ENCODE measurements at places on chromosomes 7 and 10.

DNA sequence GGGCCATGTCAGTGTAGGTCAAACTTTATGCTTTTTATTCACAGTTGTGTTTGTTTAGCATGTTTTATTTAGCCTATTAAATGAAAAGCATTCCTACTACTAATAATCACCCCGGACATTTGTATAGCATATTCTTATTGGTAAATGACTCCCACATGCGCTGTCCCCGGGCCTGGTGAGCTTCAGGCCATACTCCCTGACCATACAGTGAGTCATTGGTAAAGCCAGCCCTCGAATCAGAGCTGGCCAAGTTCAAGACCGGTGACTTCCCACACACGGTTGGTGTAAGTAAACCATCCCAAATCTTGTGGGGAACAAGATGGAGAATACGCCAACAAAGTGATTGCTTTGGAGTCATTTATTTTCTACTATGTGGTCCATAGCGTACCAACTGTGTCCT lies 238.7 kb upstream of the TCF7L2 start:
- DNase-seq: no peak

DNA sequence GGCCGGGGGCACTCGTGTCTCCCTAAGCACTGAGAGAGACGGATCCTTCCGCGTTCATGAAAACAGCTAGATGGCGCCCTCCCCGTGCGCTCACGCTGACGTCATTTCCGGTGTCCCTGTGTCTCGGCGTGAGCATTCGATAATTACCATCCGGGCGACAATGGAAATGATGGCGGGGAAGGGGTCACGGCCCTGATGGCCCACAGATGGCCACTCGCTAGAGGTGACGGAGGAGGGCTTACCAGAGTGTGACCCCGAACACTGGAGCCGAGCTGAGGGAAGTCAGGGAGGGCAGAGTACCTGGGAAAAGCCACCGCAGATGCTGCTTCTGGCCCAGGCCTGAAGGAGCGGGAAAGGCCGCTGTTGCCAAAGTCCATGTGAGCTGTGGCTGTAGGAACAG lies 222.9 kb downstream of the TCERG1L start:
- peak; percentile 63 for DNase-seq

GRCh38 chr7:99597762-99598501 lies at the start of gene TMEM225B:
TMEM225B (plus strand) TSS chr7:99598267; CDS start chr7:99604389, 6,122 bp downstream.
- DNase-seq: no peak

- no peak for DNase-seq
Observed at GRCh38 chr7:118511146-118511545, 286.6 kb downstream of the ANKRD7 start.

- no peak for DNase-seq
Observed at GRCh38 chr7:145850636-145851035, 266.0 kb upstream of the CNTNAP2 start.

GRCh38 chr7:76294344-76295024 lies 8.0 kb upstream of the HSPB1 start:
- DNase-seq: peak; percentile 99

DNA sequence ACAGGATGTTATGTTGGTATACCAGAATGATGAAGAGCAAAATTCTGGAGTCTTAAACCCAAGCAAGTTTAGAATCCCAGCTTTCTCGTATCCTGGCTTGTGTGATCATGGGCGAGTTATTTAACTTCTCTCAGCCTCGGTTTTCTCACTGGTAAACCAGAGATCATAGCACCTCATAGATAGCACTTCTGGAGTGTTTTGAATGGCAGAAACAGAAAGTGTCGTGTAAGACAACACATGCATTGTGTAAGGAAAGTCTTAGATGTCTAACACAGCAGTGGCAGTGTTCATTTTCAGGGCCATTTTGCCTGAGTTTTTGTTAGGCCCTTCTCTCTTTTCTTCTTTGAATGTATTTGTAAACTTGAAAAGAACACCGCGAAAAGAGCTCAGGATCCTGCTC lies 465.1 kb downstream of the AUTS2 start:
- no peak for DNase-seq

GRCh38 chr10:71979692-71980062 lies 15.5 kb downstream of the CHST3 start:
- no peak for DNase-seq

DNA sequence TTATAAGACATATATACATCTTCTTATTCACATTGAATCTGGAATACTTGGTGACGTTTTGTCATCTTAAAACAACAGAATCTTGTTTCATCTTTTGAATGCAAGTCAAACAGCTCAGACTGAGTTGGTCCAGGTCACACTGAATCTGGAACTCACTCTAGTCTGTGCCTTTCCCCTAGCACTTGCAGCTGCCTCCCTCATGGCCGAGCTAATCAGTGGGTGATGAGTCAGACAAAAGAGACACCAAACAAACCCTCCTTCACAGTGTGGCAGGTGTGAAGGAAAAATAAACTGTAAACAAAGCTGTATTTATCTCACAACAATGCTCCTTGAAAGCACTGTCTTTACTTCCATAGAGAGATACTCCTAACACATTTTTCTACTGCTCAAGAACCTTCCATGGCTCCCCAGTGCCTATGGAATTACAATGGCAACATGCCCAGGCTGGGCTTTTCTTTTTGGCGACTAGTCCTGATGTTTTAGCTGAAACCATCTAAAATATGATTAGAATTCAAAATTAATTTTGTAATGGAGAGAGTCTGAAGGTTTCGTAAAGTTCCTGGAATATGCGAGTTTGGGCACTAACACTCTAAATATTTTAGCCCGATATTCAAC lies 140.0 kb downstream of the ZNF365 start:
- DNase-seq: no peak

DNA sequence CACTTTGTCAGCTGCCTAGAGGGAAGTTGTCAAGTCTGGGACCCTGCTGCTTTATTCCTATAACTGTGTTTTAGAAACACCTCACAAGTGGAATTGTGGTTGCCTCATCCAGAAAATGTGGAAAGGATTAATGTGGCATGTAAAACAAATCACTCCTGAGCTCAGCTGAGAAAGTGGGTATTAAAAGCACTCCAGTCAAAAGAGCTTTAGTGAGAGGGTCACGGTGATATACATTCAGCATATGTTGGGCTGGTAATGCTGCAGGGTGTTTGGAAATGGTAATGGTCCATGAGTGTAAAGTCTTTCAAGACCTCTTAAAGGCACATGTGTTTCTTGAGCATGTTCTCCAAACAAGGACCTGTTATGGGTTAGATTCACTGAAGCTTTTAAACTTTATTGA lies 318.2 kb upstream of the MEOX2 start:
- no peak for DNase-seq

DNA sequence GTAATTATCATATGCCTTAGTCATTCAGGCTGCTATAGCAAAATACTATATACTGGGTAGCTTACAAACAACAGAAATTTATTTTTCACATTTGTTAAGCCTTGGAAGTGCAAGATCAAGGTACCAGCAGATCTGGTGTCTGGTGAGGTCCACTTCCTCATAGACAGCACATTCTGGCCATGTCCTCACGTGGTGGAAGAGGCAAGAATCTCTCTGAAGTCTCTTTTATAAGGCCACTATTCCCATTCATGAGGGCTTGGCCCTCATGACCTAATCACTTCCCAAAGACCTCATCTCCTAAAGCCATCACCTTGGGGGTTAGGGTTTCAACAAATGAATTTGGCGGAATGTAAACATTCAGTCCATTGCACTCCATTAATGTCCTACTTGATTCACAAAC lies 137.5 kb upstream of the C1GALT1 start:
- DNase-seq: no peak

DNA sequence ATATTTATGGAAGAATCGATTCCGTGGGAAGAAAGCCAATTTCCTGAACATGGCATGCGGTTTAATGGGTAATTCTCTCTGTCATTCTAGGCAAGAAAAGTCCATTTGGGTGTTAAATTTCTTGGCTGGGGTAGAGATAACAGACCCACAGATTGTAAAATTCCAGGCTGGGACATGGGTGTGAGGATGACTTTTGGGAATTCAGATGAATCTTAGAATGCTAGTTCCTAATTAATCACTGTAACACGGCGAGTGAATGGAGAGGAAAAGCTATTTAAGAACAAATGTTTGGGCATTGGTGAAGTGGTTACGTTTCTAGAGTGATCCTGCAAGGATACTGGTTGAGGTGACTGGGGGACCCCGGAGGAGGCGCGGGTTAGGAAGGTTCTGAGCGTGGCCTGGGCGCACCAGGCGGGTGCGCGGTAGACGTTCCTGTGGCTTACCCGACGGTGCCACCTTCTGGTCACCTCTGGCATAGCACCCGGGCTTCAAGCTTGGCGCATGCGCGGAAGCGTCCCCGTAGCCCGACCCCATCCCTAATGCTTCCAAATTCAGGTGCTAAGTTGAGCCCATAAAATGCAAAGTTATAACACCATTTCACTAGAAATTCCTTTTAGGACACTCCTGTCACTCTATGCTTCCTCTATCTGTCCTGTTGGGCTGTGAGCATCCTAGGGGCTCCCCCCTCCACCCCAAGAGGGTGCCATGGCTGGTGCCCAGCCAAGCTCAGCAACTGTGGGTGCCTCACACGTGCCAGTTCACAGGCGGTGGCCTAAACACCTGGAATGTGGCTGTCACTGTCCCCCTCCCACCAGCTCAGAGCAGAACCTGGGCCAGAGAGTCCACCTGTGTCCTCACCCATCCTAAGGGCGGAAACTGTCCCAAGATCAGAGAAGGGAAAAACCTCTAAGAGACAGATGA lies 104.4 kb downstream of the PTPRE start:
- DNase-seq: peak; percentile 96

DNA sequence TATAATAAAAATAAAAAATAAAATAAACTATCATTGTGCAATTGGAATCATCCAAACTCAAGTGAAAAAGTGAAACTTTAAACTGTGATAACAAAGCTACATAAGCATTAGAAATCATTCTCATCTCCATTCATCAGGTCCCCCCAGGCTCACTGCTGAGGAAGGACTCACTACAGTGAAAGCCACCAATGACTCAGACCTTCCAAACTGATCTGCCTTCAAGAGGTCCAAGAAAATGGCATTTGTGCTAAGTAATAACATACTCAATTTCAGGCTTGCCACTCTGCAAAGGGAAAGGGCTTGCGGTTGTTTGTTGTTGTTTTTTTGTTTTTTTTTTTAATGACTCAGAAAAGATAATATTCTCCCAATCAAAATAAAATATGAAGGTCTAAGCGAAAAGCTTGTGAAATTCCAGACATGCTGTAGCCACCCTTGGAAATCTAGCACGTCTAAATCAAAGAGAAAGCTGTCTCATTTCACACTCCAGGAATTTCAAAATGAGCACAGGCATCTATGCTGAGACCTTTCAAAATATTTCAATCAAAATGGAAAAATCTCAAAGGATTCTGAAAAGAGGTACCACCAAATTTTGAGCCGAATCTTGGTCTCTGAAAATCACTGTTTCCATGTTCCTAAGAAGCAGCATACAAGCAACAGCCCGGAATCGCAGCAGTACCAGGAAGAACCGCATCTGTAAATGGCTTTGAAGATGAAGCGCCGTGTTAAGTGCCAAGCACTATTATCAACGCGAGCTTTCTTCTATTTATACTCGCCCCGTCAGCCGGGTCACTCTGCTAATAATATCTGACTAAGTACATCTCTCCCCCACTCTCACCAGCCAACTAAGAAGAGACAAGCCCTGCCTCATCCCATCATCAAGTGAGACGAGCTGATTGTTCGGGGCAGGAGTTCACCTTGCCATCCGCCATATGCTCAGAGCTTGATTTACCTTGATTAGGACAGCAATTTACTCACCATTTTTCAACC lies 13.5 kb downstream of the SFMBT2 start:
- DNase-seq: no peak

DNA sequence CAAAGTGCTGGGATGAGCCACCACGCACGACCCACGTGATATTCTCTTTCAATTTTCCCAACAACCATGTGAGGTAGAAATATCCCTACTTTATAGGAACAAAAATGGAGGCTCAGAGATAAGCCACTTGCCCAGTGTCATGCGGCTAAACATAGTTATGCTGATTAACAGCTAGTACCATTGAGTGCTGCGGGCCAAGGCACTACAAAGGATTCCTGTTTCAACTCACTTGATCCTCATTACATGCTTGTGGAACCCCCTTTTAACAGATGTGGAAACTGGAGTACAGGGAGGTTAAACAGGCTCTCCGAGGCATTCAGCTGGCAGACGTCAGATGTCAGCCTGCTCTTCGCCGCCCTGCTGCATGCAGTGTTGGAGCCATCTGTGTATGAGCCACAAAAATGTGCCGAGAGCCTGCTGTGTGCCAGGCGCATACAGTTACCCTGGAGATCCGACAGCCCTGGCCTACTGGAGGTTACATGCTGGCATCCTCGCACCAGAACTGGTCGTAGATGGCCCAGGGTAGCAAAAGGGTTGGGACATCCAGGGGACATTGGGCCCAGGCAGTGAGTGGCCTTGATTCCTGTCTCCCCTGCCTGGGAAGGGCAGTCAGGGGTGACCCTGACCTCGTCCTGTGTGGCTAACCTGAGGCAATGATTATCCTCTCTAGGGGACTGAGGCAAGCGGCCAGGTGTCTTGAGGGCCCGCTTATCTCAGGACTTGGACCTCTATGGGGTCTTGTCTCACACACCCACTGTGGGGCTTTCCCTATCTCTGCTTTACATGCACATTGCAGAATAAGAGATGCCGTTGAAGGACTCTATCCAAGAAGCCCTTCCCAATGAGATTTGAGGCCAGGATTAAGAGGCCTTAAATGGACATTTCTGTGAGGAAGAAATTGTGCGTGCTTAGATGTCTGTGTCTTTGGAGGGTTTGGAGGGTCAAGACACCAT lies 18.5 kb upstream of the SRGN start:
- no peak for DNase-seq

- peak; percentile 78 for DNase-seq
Observed at GRCh38 chr7:129779602-129780256, 168.2 kb downstream of the NRF1 start.

DNA sequence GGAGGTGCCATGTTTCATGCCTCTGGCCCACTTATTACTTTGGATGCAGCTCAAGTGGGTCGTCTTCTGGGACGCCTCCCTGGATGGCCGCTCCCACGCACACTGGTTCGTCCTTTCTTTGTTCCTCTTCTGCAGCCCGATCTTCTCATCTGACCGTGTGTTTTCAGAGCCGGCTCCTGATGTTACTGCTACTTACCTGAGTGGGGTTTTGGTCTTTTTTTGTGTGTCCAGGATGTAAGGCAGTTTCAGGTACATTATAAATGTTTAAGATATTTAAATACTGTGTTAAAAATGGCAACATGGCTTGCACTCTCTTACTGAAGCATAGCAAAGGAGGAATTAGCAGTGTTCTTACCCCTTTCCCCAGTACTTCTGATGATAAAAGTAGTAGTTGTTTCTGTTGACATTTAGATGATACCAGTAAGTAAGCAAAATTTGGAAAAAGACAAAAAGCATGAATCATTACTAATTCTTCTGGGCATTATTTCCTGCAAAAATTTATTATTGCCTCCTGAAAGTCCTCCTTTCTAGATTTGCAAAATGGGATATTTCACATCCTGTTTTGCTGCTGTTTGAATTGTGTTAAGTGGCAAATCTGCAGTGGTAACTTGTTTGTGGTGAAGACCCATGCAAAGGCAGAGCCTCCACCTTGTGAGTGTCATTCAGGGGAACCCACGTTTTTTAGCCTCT lies 59.4 kb downstream of the SHH start:
- no peak for DNase-seq

GRCh38 chr10:79457256-79457785 lies 11.9 kb upstream of the ZCCHC24 start:
- DNase-seq: no peak

- no peak for DNase-seq
Observed at GRCh38 chr10:97861097-97861750, 11.6 kb downstream of the GOLGA7B start.

GRCh38 chr7:121545418-121545817 lies 149.3 kb upstream of the FAM3C start:
- no peak for DNase-seq

- no peak for DNase-seq
Observed at GRCh38 chr7:105219771-105220160, 169.0 kb downstream of the SRPK2 start.
